Panc1 (cell line): ENCODE measurements at places on chromosomes 5 and 9.

DNA sequence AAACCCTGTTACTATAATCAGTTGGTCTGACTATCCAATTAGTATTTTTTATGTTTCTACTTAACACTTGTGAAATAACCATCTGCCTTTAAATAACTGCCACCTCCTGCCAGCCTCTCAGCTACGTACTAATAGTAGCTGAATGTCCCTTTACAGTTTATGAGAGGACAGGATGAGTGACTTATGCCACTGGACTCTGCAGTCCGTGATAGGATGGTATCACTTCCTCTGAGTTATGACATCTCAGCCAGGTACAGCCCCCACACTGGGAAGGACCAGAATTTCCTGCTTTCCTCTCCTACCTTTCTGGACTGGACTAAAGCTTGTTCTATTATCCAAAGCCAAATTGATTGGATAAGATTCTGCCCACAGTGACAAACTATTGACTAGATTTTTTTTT, 102.9 kb downstream of the ZFAND5 start:
- no peak for DNase-seq

DNA sequence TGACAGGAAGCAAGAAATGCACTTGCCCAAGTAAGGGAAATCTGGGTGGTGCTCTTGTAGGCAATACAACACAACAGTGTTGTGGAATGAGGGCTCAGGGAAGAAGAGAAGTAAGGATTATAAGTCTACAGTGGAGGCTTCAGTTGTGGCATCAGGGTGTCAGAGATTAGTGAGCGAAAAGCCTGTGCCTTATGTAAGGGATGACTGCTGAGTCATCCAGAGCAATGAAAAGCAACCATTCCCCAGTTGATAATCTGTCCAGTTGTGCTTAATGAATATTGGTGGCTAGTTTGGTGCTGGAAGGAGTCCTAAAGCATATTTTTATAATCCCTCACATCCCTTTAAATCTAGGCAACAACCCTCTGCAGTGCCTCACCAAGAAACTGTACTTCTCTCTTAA, 42.0 kb downstream of the FBXO38 start:
- DNase-seq, result no peak

GRCh38 chr5:32258424-32258823, 54.3 kb downstream of the MTMR12 start:
- DNase-seq, result no peak

GRCh38 chr5:157468293-157468965, 8.4 kb downstream of the NIPAL4 start:
- DNase-seq, result no peak

DNA sequence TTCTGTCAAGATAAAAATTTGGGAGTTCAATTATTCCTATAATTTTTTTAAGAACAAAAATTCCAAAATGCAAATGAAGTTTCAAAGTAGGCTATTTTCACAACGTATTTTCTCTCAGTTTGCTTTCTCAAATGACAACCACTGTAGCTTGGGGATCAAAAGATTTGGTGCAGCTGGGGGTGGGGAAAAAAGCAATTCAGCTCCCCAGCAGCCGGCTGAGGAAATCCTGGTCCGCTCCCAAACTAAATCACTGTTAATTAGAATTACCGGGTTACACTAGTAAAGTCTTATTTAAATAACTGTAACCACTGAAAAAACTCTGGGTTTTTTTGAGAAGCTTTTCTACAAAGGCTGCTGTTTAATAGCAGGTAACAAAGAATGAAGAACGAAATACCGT, 5.7 kb downstream of the NR6A1 start:
- no peak for DNase-seq

DNA sequence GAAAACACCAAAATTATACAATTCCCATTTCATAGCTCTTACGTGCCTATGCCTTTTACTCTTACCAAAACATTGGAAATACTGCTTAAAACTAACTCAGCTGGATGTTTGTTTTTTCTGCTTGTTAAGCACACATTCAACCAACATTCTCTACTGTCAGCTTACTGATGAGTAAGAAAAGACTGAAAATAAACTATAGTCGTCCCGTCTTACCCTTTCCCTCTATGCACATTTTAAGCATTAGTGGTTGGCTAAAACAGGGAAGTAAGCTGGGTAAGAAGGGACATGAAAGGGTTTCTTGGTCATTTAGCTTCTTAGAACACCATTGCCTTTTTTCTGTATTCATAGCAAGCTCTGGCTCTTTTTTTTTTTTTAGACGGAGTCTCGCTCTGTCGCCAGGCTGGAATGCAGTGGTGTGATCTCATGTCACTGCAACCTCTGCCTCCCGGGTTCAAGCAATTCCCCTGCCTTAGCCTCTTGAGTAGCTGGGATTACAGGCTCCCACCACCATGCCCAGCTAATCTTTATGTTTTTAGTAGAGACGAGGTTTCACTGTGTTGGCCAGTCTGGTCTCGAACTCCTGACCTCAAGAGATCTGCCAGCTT, 232.1 kb upstream of the PCSK5 start:
- no peak for DNase-seq

DNA sequence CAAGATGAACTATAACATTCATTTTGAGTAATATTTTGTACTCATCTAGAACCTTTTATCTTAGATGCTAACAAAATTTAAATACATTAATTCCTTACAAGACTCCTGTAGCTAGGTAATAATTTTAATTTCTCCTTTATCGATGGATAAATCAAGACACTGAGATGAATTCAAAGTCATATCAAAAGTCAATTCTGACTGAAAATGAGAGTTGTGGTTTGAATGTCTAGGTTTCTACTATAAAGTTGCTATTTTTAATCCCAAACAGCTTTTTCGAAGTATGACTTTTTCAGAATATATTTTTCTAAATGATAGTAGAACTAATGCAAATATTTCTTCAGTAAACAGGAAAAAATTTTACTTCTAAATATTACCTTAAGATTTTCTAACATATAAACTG, 491.7 kb upstream of the FAM174A start:
- DNase-seq, result no peak

DNA sequence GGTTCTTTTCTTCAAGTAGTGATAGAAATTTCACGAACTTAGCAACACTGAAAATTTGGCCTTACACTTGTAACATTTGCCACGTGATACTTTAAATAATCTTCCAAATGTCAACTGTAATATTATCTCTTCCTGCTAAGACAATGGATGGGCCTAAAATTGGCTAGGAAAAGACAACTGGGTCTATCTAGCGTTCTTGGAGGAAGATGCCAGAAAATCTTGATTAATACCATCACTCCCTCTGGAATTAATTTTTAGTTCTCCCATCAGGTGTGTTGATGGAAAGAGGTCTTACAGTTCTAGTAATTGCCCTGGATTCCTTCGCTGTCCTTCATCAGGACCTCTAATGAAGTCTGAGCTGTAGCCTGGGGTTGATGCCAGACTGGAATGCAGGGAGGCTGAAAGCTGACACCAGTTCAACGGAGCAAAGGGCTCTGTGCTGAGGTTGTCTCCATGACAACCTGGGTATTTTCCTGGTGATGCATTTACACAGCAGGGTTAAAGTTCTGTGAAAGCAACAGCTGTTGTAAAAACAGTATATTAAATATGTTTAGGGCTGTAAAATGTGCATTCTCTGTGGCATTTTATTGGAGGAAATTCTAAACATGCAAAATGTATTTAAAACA, 92.3 kb downstream of the GAS1 start:
- no peak for DNase-seq
